ENCODE measurements at places on chromosomes 1 and 21.

GRCh38 chr1:199719156-199719842, 308.2 kb upstream of the NR5A2 start:
- no peak for DNase-seq

GRCh38 chr1:181354865-181355264, 128.5 kb upstream of the CACNA1E start:
- no peak for DNase-seq

DNA sequence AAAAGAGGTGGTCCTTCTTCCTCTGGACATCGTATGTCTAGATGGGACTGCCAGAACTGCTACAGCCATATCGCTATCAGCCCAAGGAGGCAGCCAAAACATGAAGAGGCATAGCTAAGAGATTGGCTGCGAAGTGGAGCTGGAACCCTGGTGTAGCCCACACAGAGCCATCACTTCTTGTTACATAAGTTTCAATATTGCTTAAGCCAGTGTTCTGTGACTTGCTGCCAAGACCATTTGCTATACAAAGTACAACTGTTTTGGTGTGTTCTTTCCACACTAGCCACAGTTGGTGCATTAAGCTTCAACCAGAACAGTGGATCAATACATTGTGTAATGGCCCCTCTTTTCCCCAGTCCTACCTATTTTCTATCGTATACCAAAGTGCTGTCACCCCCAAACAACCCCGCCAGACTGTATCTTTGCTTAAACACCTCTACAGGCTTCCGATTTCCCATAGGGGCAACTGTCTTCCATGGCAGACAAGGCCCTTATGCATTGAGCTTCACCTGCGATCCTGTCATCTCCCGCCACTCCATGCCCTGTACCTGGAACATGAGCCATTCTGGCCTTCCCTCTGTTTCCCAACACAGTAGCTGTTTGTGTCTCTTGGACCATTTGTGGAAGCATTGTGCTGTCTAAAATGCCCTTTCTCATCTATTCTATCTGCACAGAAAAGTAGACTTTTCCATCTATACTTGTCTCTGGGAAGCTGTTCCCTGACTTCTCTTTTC, 241.8 kb downstream of the TTLL7 start:
- no peak for DNase-seq

DNA sequence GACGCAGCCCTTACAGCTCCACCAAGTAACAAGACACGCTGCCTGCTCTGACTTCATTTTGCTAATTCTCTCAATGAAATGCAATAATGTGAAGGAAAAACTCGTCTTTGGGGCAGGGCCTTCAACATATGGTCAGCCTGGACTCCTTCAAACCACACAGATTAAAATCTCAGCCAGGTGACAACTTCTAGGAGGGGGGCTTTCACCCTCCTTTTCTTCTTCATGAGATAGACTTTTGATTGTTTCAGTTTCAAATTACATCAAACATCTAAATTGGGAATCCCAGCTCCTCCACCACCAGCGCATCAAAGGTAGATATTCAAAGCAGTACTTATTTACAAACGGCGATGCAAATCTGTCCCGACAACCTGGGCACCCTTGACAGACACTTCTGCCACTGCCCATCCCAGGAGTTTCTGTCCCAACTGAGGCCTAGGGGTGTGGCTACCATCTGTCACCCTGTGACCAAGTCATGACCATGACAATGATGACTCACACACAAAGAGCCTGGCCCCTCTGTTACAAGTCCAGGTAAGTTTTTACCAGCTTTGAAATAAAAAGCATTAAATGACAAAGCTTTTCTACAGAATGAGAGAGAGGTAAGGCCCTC, 29.7 kb downstream of the SSBP3 start:
- DNase-seq, result no peak

DNA sequence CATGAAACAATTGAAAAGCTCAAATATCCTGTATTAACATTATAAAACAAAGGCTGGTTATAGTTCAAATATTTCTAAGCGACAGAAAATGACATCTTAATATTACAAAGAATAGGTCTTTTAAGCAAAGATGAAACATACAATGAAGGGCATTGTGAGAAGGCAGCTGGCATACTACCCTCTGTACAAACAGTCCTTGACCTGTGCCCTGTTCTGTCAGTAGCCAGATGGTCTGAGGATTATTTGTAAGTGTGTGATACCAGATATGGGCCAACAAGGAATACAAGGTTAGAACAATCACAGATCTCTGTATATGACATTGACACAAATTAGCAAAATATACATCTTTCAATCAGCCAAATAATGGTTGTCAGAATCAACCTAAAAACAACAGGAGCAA, 1350.4 kb downstream of the AMY1C start:
- no peak for DNase-seq

- no peak for DNase-seq
These were observed 109.6 kb downstream of the VPS13D start for GRCh38 chr1:12339396-12339795.

- DNase-seq, result no peak
These were observed 210.5 kb downstream of the CAMTA1 start for GRCh38 chr1:6995789-6996188.

GRCh38 chr1:240985081-240985480, 371.9 kb downstream of the RGS7 start:
- no peak for DNase-seq

DNA sequence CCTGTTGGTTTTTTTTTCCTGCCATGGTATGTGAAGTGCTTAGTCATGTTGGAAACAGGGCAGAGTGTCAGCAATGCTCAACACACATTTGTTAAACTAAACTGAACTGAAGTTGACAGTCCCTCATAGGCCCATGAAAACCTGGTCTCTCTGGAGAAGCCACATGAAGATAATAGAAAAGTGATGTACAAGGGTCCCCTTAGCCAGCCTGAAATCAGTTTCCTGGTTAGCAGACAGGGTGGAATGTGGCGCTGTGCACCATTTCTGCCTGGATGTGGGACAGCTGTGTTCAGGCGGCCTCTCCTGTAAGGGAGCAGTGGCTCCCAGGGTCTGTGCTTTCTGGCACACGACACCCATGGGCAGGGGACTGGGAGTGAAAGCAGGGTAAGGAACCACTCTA, 9.9 kb upstream of the CHI3L1 start:
- DNase-seq, result no peak

DNA sequence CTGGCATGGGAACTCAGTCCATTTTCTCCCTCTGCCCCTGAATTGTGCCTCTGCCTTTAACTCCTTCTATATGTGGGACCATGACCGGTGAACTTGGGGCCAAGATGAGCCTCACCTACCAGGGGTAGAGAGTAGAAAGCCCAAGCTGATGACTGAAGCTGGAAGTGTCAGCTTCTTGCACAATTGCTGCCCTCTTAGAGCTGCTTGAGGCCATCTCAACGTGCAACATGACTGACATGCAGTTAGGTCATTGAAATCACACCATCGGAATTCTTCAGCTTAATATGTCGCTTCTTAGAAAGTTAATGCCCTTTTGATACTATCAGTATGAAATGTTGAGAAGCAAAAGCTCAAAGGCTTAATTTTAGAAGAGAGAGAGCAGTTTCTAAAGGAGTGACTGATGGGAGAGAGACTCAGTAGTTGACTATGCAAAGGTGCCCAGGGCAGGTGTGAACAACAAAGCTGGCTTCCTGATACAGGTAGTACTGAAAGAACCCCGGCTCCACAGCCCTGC, 89.4 kb upstream of the UBE2U start:
- no peak for DNase-seq

DNA sequence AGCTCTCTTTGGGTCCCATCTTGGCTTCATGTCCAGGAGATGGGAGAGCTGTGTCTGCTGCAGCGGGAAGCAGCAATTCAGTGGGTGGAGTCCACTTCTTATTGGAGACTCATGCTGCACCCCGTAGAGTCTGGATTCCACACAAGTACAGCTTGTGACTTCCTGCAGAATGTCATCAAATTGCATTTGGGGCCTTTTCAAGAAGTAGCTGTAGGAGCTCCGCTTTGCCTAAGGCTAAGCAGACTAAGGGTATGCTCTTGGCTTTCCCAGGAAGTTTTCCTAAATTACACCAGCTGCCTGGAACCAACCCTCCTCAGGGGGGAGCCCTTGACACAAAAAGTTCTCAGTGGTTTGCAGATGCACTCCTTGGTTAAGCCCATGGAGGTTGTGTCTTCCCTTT, 5.7 kb upstream of the MOB3C start:
- DNase-seq, result no peak

- no peak for DNase-seq
These were observed 239.6 kb upstream of the FGGY start for GRCh38 chr1:59057211-59057694.

DNA sequence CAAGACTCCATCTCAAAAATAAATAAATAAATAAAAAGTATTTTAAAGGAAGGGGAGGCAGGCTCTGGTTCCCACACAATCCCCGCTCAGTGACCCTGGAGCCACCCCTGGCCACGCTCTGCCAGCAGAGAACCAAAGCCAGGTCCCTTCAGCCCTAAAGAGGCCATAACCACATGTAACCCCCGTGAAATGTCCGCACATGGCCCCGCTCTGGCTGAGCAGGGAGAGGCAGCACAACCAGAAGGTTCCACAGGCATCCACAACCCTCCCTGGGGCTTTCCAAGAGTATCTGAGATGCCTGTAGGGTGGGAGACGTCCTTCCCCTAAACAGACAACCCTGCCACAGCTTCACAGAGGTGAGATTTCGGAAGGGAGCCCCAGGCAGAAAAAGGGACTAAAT, 1.4 kb upstream of the ARF1 start:
- DNase-seq, result no peak

- no peak for DNase-seq
These were observed 40.9 kb downstream of the TNFRSF9 start for GRCh38 chr1:7899741-7900140.

DNA sequence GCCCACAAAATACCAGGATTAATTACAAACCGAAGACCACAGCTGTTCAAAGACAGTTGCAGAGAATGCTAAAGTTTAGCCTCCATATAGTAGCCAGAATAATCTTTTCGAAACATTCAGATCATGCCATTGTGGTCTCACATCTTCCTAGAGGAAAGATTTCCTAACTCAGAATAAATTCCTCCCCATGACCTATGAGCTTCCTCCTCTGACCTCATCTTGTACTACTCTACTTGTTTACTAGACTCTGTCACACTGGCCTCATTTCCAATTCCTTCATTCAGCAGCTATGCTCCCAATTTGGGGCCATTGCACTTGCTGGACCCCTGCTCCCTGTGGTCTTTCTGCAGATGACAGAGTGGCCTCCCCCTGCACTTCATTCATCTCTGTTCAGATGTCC, 71.8 kb upstream of the LRRC53 start:
- no peak for DNase-seq

- no peak for DNase-seq
These were observed 257.5 kb downstream of the LRRC40 start for GRCh38 chr1:69947837-69948236.

DNA sequence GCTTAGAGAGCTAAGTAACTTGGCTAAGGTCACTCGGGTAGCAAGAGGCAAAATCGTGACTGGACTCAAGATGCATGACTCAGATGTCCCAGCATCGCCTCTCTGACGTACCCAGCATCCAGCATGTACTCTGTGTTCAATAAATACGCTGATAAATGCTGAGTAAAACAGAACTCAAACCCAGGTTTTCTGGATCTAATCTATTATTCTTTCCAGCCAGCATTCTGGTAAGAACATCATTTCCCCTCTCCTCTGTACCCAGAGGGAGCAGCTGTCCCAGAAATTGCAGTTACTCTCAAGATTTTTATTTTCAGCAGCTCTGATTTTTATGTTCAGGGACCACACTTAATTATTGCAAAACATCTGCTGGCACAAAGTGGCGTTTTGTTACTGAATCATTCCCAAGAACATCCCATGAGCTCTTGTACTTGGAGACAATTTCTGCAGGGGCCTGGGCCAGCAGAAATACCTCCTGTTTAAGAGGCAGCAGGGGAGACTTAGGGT, 249.0 kb downstream of the PRDM2 start:
- DNase-seq, result no peak

- DNase-seq, result no peak
These were observed 60.1 kb downstream of the KCNK1 start for GRCh38 chr1:233673947-233674431.

GRCh38 chr1:67317803-67318202, 10.1 kb downstream of the IL12RB2 start:
- no peak for DNase-seq

Data from stimulated activated CD4-positive, alpha-beta T cell treated with anti-CD3 and anti-CD28 coated beads, Interleukin-1b, Interleukin-23, amount 100 ng/mL, for 1 hour (primary cell).